Heart left ventricle (tissue), 16 donors: ENCODE measurements at places on chromosomes 11 and 22. TPM values are rescaled to one million over a fixed set of nuclear protein-coding genes. Genes with fewer than 3 reads are reported as not detected.

The GLYATL2 gene
- 0.23 TPM for total RNA-seq

The UBE2L6 gene
- 43.2 TPM for total RNA-seq

GRCh38 chr11:61512435-61512834, 3.9 kb downstream of the LRRC10B start:
- peaks cover 33% of the 10 kb centered on the region for H3K27me3 ChIP-seq
- H3K4me3 ChIP-seq = no peak overlapping the region
- no peaks in the 10 kb centered on the region for H3K36me3 ChIP-seq
- H3K4me1 ChIP-seq = peaks cover 9% of the 10 kb centered on the region
- no peak overlapping the region for H3K27ac ChIP-seq

The FCHSD2 gene
- total RNA-seq = 22.0 TPM

The OR5B3 gene
- total RNA-seq = not detected

The ACTN3 gene
- total RNA-seq = not detected

DNA sequence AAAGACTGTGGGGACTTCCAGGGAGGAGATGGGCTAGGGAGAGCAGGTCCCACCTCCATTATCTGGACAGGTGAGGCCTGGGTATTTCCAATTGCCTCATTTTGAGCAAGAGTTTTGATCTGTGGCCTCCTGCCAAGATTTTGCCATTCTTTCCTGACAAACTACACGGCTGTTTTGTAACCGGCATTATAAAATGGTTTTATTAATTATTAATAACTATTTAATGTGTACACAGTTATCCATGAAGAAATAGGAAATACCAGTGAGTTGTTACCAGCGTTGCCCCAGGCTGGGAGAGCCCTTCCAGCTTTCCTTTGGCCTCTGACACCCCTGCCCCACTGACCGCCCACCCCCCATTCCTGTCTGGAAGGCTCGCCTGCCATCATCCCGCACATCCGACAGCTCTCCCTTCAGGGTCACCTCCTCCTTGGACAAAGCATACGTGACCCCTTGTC, 14.9 kb upstream of the SEC14L3 start:
- H3K27me3 ChIP-seq = no peaks in the 10 kb centered on the region
- H3K4me3 ChIP-seq = no peak overlapping the region
- H3K36me3 ChIP-seq = no peaks in the 10 kb centered on the region
- DNase-seq = no peak
- H3K4me1 ChIP-seq = no peaks in the 10 kb centered on the region
- no peak overlapping the region for H3K27ac ChIP-seq

DNA sequence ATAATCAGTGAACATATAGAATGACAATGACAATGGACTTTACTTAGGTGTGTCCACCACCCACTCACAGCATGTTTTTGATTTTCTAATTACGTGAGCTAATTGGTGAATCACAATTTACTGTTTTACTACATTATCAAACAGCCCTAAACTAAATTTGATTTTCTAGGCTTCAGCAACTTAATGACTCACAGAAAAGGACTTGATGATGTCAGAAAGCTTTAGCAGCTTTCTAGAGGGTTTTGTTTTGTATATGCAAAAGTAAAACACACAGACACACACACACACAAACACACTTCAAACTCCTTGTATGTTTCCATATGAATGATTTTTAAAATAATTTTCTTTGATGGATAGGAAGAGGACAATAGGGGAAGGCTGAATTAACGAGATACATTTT, 878.6 kb upstream of the CCDC90B start:
- no peaks in the 10 kb centered on the region for H3K27me3 ChIP-seq
- H3K4me3 ChIP-seq = no peak overlapping the region
- H3K4me1 ChIP-seq = no peaks in the 10 kb centered on the region
- DNase-seq = no peak
- H3K27ac ChIP-seq = no peak overlapping the region

- H3K4me1 ChIP-seq = peaks cover 44% of the 10 kb centered on the region
- H3K4me3 ChIP-seq = no peak overlapping the region
- H3K36me3 ChIP-seq = peaks cover 94% of the 10 kb centered on the region
- no peak for DNase-seq
- H3K27ac ChIP-seq = no peak overlapping the region
Measured at GRCh38 chr22:27895600-27895999, 23.5 kb downstream of the PITPNB start.

GRCh38 chr11:114262681-114263512, 33.3 kb upstream of the NNMT start:
- DNase-seq = no peak
- H3K36me3 ChIP-seq = no peaks in the 10 kb centered on the region
- H3K27me3 ChIP-seq = no peaks in the 10 kb centered on the region
- no peak overlapping the region for H3K27ac ChIP-seq
- peaks cover 31% of the 10 kb centered on the region for H3K4me1 ChIP-seq

DNA sequence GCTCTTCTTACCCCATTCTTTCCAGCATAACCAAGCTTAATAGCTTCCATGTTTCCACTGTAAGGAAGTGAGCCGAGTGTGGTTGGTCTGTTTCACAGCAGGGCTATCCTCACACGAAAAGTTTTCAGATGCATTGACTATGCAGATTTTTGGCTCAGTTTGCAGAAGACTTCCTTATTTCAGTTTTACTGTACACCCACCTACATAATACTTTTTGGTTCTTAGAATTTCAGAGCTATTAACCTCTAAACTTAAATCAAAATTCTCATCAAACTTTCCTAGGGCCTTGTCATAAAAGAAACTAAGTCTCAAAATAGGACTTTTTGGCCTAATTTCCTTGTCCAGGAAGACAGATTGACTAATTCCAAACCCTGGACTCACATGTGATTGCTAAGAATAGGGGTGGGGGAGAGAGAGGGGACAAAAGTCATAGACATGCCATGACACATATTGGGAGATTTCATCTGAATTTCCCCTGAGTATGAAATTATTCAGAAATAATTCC, 7.3 kb upstream of the EHF start:
- H3K36me3 ChIP-seq = no peaks in the 10 kb centered on the region
- no peak overlapping the region for H3K4me3 ChIP-seq
- H3K27me3 ChIP-seq = no peaks in the 10 kb centered on the region
- DNase-seq = no peak

GRCh38 chr11:75966537-75967287, 151.7 kb downstream of the UVRAG start:
- H3K36me3 ChIP-seq = no peaks in the 10 kb centered on the region
- H3K4me3 ChIP-seq = no peak overlapping the region
- H3K27ac ChIP-seq = no peak overlapping the region
- H3K4me1 ChIP-seq = peaks cover 8% of the 10 kb centered on the region
- no peaks in the 10 kb centered on the region for H3K27me3 ChIP-seq
- DNase-seq = no peak

- H3K27ac ChIP-seq = no peak overlapping the region
- no peak overlapping the region for H3K4me3 ChIP-seq
- H3K36me3 ChIP-seq = no peaks in the 10 kb centered on the region
- H3K4me1 ChIP-seq = no peaks in the 10 kb centered on the region
- H3K27me3 ChIP-seq = no peaks in the 10 kb centered on the region
Measured at GRCh38 chr11:113695207-113695606, 10.9 kb downstream of the TMPRSS5 start.

- H3K36me3 ChIP-seq = no peaks in the 10 kb centered on the region
- peak; percentile 59 for DNase-seq
- H3K27ac ChIP-seq = peak overlapping the region; percentile 64
- no peak overlapping the region for H3K4me3 ChIP-seq
Measured at GRCh38 chr11:75475767-75476650, 43.0 kb upstream of the KLHL35 start.

DNA sequence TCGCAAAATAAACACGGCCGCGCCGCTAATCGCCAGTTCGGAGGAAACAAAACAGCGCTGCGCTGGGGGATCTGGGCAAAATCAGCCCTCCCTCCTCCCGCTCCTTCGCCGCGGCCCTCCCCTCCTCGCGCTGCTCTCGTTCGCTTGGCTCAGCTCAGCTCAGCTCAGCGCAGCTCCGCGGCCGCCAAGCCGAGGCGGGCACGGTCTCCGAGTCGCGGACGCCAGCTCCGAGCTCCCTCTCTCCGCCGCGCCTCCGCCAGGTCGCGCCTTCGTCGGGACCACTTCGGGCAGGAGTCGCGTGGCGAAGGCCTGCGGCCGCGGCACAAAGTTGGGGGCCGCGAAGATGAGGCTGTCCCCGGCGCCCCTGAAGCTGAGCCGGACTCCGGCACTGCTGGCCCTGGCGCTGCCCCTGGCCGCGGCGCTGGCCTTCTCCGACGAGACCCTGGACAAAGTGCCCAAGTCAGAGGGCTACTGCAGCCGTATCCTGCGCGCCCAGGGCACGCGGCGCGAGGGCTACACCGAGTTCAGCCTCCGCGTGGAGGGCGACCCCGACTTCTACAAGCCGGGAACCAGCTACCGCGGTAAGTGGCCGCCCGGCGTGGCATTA, at the start of gene SPON1:
Gene SPON1 (plus strand): TSS at position 162 of the 607 bp plus-strand sequence. CDS start 182 bp downstream, at position 344.
- peak within 1 kb of the TSS; percentile 54 for H3K4me3 ChIP-seq
- DNase-seq = peak; percentile 51
- H3K4me1 ChIP-seq = no peaks in the 10 kb centered on the region
- H3K36me3 ChIP-seq = no peaks in the 10 kb centered on the region

The PAMR1 gene
- total RNA-seq = 18.3 TPM
